Activated CD8-positive, alpha-beta memory T cell treated with anti-CD3 and anti-CD28 coated beads, Interleukin-2, amount 10 ng/mL, durations not matched to agents 7 days and 5 days (primary cell): ENCODE measurements at places on chromosomes 11 and 22. TPM values are rescaled to one million over a fixed set of nuclear protein-coding genes. Genes with fewer than 3 reads are reported as not detected.
A peak's percentile ranks its signal among the peaks of the same experiment; 100 is the strongest.

DNA sequence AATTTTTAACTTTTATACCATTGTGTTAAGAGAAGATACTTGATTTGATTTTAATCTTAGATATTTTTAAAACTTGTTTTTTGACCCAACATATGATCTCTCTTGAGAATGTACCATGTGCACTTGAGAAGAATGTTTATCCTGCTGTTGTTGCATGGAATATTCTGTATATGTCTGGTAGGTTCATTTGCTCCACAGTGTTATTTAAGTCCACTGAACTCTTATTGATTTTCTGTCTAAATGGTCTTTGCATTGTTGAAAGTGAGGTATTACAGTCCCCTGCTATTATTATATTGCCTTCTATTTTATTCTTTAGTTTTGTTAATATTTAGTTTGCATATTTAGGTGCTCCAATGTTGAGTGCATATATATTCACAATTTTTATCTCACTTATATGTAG is 397.3 kb upstream of the CCDC179 start:
- DNase-seq: no peak
- no peak overlapping the region for H3K27ac ChIP-seq
- no peaks in the 10 kb centered on the region for H3K4me1 ChIP-seq
- H3K27me3 ChIP-seq: no peaks in the 10 kb centered on the region

GRCh38 chr22:19121631-19122142 is 525 bp downstream of the DGCR2 start:
- H3K27me3 ChIP-seq: peaks cover 3% of the 10 kb centered on the region
- H3K36me3 ChIP-seq: no peaks in the 10 kb centered on the region
- H3K27ac ChIP-seq: peak overlapping the region; percentile 78

- DNase-seq: no peak
- peak overlapping the region; percentile 80 for H3K4me3 ChIP-seq
- H3K27ac ChIP-seq: peak overlapping the region; percentile 95
- H3K36me3 ChIP-seq: no peaks in the 10 kb centered on the region
- no peaks in the 10 kb centered on the region for H3K27me3 ChIP-seq
- H3K4me1 ChIP-seq: peaks cover 27% of the 10 kb centered on the region
These were observed 53.6 kb downstream of the GRAMD4 start for GRCh38 chr22:46673662-46674236.

DNA sequence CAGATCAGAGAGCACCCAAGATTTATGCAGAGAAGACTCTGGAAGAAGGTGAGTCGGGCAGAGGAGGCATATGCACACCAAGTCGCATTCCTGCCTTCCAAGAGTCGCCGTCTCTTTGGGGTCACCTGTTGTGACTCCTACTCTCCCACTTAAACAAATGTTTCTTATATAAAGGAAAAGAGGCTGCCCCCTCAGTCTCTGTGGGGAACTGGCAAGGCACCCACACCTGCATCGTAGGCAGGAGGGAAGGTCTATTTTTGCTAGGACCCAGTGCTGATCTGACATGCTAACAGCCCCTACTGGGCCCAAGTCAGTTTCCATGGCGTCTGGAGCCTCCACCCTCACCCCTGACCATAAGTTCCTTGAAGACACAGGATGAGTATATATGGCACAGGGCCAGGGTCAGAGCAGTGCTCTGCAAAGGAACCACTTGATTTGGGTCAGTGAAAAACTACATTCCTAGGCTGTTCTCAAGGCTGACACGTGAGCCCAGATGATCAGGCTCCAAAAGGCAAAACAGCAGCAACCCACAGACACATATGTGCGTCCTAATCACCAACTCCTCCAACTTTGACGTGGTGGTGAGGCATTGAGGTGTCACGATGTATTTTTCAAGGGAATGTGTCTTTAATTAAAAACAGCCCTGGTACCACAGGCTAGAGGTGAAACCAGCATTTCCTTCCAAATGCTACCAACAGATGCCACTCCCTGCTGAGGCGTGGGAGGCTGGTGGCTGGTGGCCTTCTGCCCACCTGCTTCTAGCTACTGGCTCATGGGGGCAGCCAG is 55.6 kb upstream of the CSNK2A3 start:
- no peak overlapping the region for H3K4me3 ChIP-seq
- no peak overlapping the region for H3K27ac ChIP-seq
- H3K27me3 ChIP-seq: peaks cover 13% of the 10 kb centered on the region
- H3K4me1 ChIP-seq: no peaks in the 10 kb centered on the region

DNA sequence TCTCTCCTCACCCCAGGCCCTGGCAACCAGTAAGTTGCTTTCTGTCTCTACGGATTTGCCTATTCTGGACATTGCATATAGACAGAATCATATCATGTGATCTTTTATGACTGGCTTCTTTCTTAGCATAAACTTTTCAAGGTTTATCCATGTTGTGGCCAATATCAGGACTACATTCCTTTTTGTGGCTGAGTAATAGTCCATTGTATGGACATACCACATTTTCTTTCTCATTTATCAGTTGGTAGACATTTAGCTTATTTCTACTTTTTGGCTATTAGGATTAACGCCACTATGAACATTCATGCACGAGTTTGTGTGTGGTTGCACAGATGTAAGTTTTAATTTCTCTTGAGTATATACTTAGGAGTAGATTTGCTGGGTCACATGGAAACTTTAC is 35.7 kb downstream of the ARFGAP3 start:
- H3K4me3 ChIP-seq: no peak overlapping the region
- H3K4me1 ChIP-seq: no peaks in the 10 kb centered on the region
- peaks cover 16% of the 10 kb centered on the region for H3K36me3 ChIP-seq
- no peak for DNase-seq

GRCh38 chr11:93031386-93031785 is 61.9 kb downstream of the MTNR1B start:
- H3K4me1 ChIP-seq: no peaks in the 10 kb centered on the region
- no peaks in the 10 kb centered on the region for H3K36me3 ChIP-seq
- no peak overlapping the region for H3K4me3 ChIP-seq
- no peak for DNase-seq

The OR52E8 gene
- total RNA-seq: not detected

The DAGLA gene
- not detected for total RNA-seq
